ENCODE measurements at places on chromosomes 11 and 22. TPM values are rescaled to one million over a fixed set of nuclear protein-coding genes. Genes with fewer than 3 reads are reported as not detected.
A peak's percentile ranks its signal among the peaks of the same experiment; 100 is the strongest.

The RIMBP3C gene
- total RNA-seq, result 0.50 TPM

The XKR3 gene
- total RNA-seq, result not detected

DNA sequence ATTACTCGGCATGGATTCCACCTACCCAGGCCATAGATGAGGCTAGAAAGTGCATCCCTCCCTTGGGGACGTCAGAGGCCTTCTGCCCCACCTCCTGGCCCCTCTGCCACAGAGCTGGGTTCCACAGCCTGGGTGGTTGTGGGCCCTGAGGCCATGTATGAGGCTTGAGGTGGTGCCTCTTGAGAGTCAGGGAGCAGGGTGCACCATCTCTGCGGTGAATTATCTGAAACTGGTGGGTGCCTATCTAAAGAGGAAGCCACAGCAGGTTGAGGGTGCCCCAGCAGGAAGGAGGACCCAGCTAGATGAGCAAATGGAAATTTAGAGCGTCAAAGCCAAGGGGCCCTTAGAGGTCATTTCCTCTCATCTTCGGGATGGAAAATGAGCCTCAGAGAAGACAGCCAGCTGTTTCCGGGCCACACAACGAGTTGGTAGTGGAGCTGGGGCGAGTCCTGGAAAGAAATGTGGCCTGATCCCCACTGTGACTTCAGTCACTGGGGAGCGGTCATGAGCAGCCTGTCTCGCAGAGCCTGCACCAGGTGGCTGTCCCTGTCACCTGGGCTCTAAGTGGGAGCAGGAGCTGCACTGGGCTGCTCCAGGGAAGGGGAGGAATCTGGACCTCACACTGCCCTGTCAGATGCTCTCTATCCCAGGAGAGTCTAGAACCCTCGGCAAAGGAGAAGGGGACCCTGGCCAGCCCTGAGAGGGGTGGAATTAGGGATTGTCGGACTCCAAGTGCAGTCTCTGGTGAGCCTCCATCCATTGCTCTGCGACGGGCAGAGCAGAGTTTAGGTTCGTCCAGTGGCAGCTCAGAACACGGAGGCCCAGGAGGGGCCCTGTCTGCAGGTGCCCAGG, 7.3 kb downstream of the ADORA2A start:
- peak; percentile 35 for DNase-seq
- H3K27me3 ChIP-seq, result no peaks in the 10 kb centered on the region
- H3K36me3 ChIP-seq, result no peaks in the 10 kb centered on the region
- peak overlapping the region; percentile 26 for H3K27ac ChIP-seq

DNA sequence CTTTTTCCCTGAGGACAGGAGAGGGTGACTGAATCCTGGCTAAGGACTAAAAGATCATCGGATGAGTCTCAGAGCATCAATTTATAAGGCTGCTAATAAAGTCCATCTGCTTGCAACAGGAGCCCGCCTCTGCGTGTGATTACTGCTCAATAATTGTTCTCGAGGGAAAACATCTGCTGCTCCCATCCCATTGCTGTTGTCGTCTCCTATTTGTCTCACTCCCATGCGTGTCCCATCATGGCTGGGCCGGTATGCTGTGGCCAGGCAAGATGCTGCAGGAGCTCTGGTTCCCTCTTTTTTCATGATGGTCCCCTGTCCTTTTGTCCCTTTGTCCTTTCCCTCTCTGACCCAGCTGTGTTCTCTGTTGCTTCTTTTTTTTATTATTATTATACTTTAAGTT, 121.2 kb downstream of the SPATA19 start:
- H3K4me1 ChIP-seq, result no peaks in the 10 kb centered on the region
- H3K27me3 ChIP-seq, result no peaks in the 10 kb centered on the region
- H3K36me3 ChIP-seq, result no peaks in the 10 kb centered on the region
- H3K27ac ChIP-seq, result no peak overlapping the region
- no peak overlapping the region for H3K4me3 ChIP-seq

- H3K27ac ChIP-seq, result peak overlapping the region; percentile 58
- no peaks in the 10 kb centered on the region for H3K36me3 ChIP-seq
- H3K4me3 ChIP-seq, result no peak overlapping the region
- peaks cover 19% of the 10 kb centered on the region for H3K4me1 ChIP-seq
- H3K27me3 ChIP-seq, result no peaks in the 10 kb centered on the region
Observed at GRCh38 chr11:47524291-47524874, 28.5 kb downstream of the CELF1 start.
